ENCODE measurements at places on chromosomes 6 and 20.

GRCh38 chr6:34447910-34448309 is 18.0 kb upstream of the PACSIN1 start:
- no peak for DNase-seq

DNA sequence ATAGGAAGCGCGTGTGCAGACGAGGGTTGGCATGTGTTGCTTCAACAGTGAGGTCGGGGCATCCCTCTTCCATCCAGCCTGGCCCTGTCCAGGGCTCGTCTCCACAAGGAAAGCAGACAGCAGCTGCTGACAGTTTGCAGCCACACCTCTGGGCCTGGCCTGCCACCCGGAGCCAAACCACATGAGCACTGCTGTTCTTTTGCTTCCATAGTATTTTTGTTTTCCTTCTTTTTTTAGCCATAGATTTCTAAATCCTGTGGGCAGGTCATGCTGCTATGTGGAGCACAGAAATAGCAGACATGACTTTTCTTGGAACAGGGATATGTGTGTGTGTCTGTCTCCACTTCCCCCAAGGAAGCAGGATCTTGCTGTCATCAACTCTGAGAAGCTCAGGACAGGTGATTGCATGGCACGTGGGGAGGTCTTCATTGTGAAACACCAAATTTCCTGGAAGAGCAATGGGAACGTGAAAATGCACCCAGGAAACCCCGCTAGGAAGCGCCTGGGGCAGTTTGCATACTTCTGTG is 167.4 kb downstream of the DTNBP1 start:
- no peak for DNase-seq

DNA sequence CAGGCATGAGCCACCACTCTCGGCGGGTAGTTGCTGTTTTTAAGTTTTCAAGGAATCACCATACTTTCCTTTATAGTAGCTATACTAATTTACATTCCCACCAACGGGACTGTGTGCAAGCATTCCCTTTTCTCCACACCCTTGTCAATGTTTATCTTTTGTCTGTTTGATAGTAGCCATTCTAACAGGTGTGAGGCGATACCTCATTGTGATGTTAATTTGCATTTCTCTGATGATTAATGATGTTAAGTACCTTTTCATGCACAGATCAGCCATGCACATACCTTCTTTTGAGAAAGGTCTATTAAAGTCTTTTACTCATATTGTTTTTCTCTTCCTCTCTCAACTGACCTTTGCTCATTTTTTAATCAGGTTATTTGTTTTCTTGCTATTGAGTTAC is 43.0 kb upstream of the CCND3 start:
- DNase-seq, result no peak

- peak; percentile 84 for DNase-seq
These were observed at the start of gene GLO1 for GRCh38 chr6:38702558-38703397. Gene GLO1 (minus strand): TSS chr6:38703145. CDS start chr6:38703054, 91 bp downstream.

DNA sequence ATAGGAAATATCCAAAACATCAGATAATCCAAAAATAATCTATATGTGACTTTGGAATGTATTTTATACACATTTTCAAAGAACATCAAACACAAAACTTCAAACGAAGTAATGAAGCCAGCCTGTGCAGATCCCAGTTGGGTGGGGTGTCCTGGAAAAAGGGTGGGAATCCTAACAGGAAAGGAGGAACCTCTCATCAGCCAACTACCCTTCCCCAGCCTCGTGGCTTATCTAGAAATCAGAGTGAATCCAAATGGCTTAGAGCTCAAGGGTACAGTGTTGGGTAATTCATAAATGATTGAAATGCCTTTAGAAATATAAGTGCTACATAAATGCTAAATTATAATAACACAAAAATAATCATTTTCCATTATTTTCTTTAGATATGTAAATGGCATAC is 115.1 kb upstream of the SOX4 start:
- DNase-seq, result no peak

GRCh38 chr6:6803180-6803977 is 214.9 kb downstream of the LY86 start:
- no peak for DNase-seq

DNA sequence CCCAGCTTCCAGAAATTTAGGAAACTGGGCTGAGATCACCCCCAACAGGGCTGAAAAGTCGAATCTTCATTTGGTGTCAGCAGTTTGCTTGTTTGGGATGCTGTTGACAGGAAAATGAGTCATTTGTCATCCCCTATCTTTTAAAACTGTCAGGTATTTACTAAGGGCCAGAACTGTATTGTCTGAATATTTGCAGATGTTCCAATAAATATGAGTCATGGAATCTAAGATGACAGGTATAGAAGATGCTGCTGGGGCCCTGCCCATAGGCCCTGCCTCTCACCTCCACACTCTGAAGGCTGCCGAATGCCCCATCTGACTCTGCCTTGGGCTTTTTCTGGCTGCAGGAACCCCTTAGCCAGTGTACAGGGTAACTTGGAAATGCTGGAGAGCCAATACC is 3.9 kb downstream of the ETV7 start:
- no peak for DNase-seq

DNA sequence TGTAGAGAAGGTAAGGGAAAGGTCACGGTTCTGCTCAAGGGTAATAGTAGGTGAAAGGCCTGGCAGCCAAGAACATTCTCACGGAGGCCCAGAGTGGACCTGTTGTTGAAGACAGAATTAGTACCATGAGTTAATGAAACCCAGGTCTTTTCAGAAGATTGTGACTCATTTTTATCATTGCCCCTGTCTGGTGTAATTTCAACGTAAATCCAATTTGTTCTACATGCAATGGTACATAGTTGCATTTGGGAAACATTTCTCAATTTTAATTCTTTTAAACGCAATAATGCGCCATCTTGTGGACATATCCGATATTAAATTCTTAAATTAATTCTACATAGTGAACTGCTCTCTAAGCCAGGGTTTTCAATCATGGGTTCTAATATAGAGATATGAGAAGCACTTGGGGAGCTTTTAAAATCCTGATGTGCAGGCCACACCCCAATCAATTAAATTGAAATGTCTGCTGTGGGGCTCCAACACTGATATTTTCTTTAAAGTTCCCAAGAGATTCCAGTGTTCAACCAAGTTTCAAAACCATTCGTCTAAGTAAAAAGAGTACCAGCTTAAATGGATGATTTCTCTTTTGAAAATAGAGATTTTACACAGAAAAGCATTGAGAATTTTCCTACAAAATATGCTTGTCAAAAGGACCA is 257.4 kb downstream of the PLCB1 start:
- no peak for DNase-seq

DNA sequence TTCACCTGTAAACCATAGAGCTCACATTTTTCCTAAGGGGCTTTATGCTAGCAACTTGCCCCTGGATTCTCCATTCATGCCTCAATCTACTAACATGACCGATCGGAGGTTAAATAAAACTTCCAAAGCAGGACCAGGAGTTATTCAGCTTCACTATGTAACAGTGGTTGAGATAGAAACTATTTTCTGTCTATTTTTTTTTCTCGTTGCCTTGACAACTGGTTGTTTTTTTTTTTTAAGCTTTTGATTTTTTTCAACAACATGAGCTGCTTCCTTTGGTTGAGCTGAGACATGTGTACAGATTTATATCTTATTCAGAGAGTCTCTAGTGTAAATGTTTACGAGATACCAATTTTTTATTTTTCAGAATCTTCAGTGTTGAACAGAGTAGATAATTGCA is 85.7 kb downstream of the SHLD1 start:
- no peak for DNase-seq

DNA sequence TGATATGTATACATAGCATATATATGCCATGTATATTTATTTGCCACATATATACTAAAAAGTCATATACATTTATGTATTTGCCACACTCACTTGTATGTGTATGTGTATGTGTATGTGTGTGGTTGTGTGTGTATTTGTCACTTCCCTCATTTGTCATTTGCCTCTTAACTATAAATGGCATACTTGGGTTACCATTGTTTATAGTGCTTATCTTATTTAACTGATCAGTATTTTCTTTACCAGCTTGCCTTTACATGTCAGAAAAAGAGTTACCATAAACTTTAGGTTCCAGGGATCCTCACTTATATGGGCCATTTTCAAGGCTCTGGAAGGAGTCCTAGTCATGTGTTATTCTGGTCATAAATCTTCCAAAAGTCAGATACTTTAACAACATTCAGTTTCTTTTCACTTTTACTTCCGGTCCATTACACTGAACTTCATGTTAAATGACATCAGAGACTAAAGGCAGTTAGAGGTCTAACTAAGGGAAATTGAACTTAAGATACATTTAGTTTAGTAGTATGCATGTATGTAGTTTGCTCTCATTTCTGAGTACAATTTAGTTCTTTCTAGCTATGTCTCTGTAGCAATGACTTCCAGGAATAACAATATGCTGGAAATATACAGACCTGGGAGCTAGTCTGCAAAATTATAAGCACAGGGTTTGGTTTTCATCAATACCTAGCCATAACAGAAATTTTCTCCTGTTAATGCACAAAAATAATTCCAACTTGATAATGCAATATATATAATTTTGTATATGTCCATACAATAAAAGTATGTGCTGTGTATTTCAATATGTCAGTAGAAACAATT is 33.7 kb upstream of the HIVEP1 start:
- no peak for DNase-seq

DNA sequence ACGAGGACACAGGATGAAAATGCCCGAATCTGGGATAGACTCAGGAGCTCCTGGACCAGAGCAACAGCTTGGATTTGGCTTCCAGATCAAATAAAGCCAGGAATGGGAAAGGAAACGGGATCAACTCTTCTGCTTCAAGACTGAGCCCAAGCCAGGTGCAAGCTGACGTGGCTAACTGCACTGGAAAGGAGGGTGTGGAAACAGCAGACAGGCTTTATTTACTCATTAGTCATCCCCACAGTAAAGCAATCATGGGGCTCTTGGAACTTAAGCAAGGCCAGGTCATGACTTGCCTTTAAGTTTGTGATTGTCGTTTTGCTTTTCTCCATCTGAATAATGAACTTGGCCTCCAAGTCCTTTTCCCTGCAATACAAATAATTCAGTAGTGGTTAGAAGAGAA is 45.2 kb downstream of the KIF16B start:
- DNase-seq, result no peak

GRCh38 chr6:4220558-4220957 is 85.2 kb upstream of the ECI2 start:
- DNase-seq, result no peak

- no peak for DNase-seq
These were observed 8.0 kb downstream of the SLC17A3 start for GRCh38 chr6:25866011-25866410.

DNA sequence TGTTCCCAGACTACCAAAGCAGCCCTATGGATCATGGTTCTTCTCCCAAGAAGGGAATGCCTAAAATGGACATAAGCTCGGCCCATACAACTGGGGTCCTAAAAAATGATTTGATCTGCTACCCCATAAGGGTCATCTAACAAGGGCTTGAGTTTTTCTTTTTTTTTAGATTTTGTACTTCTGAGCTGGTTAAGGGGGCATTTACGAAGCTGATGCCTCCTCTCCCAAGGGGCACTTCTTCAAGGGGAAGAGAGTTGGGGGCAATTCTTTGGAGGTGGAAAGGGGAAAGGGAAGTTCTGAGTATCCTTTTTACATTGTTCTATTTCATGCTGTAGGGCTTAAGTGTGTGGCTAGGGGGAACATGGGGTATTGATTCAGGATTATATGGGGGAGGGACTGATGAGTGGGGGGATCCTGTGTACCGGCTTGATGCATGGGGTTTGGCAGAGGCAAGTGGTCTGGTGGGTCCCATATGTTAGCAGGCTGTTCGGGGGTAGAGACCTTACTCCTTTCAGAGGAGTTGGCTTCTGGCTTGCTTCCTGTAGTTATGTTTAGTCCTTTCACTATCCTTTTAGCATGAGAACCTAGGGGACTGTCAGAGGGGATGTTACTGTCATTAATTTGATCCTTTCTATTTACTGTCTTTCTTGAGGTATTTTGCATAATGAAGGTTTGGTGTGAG is 8.1 kb upstream of the ZNFX1 start:
- DNase-seq, result no peak

GRCh38 chr20:18802012-18802634 is 11.5 kb upstream of the SCP2D1 start:
- DNase-seq, result no peak

DNA sequence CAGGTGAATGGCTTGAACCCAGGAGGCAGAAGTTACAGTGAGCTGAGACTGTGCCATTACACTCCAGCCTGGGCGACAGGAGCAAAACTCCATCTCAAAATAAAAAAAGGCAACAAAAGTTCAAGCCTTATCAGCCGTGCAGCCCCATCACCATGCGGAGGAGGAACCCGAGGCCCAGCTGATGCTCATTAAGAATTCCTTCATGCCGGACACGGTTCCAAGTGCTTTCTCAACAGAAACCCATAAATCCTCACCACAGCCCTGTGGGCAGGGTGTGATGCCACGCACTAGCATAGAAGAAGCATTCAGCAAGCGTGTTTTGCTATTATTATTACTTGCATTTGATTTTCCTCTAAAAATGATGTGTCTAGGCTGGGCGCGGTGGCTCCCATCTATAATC is 56.3 kb downstream of the PREX1 start:
- DNase-seq, result no peak

- DNase-seq, result no peak
These were observed 29.8 kb downstream of the APCDD1L start for GRCh38 chr20:58485393-58485792.

DNA sequence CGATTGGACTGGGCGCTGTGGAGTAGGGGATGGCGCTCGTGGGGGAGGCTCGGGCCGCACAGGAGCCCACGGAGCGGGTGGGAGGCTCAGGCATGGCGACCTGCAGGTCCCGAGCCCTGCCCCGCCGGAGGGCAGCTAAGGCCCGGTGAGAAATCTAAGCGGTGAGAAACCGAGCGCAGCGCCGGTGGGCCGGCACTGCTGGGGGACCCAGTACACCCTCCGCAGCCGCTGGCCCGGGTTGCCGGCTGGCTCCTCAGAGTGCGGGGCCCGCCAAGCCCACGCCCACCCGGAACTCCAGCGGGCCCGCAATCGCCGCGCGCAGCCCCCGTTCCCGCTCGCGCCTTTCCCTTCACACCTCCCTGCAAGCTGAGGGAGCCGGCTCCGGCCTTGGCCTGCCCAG is 59.7 kb upstream of the MYLIP start:
- no peak for DNase-seq

DNA sequence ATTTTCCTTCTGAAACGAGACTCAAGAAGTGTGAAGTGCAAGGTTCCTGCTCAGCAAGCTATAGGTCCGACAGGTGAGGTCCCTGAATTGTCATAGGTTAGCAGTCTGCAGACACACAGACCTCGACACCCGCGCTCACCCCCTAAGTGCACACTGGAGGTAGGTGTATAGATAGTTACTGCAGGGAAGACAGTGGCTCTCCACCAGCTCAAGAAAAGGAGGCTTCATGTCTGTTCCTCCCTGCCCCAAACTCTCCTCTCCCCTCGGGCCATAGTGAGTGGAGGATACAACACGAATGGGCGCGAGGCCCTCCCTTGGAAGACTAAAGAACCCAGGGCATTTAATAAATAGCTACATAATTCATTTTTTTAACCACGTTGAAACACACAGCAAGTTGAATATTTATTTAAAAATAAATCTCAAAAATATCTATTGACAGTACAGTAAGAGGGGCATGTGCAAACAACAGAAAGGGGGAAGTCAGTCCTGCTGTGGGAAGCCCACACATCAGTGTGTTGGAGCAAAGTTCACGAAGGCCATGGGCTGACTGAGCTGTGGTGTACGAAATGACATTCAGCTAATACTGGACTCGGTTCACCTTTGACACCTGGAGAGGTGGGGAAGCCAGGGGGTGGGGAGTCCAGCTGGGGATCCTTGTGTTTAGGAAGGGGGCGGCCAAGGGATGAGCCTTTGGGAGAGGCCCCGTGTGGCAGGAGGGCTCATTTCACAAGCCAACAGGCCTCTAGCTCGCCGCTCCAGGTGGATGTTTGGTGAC is 10.7 kb downstream of the SPATA2 start:
- DNase-seq, result no peak

Data from activated naive CD4-positive, alpha-beta T cell (primary cell).